NCI-H1105 treated with DMSO at 0.1 percent for 48 hours (cell line): ENCODE measurements at places on chromosomes 3 and 15.

- no peak for DNase-seq
Observed at GRCh38 chr15:88701561-88702095, 62.8 kb downstream of the ISG20 start.

DNA sequence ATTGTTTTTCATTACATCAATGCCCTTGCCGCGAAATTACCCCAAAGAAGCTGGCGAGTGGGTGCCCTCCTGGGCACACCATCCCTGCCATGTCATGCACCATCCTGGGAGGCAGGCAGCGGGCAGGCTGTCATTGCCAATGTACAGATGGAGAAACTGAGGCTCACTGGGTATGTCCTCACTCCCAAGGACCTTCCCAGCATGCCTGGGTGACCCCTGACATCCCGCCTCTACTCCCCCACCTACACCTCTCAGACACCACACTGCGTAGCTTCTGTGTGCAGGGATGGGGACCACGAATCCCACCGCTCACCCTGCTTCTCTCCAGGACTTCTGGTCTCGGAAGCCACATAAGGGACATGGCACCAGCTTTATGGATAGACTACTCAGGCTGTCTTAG lies 41.0 kb upstream of the SLC41A3 start:
- no peak for DNase-seq

DNA sequence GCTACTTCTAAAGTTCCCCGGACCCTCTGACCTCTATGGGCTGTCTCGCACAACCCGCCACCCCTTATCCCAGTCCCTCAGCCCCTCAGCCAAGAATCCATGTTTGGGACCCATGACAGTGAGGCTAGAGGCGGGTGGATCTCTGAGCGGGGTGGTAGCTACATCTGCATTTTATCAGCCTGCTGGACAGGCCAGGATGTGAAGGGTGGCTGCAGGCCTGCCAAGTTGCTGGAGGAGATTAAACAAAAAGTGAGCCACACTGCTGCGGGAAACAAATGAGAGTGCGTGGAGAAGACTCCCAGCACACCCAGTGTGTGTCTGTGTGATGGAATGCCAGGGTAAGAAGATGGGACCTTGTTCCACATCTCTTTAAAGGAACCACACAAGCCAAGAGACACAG lies 51.1 kb upstream of the SPATA12 start:
- DNase-seq = no peak

DNA sequence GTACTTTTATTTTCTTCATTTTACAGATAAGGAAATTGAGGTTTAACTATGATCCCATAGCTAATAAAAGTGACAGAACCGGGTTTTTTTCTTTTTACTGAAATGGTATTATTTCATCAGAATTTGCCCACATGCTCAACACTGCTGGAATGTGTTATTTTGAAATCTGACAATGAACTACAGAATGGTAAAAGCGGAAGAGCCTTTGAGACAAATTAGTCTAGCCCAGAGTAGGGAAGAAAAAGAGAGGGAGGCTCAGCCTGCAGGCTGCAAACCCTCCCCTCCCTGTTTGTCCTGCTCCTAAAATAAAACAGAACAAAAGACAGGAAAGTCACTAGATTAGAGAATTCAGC lies 100.3 kb upstream of the LIPC start:
- no peak for DNase-seq

DNA sequence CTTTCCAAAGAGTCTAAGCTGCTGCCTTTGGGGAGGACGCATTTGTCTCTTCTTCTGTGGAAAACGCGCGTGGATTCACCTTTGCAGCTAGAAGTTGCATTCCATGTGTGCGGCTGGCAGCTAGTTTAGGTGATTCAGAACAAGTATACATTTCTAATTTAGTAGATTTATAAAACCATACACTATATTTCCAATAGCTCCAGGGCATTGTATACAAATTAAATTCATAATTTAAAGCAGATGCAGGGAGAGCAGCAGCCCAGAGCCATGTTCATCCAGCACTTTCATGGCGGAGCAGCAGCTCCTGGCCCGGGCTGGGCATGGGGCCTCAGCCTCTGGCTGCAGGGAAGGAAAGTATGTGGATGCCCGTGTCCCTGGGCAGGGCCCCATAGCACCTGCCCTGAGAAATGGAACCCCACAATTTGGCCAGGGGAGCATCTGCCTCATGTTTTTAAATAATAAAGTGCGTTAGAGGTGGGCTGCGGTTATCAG lies 42.8 kb upstream of the SEC22A start:
- DNase-seq = no peak

DNA sequence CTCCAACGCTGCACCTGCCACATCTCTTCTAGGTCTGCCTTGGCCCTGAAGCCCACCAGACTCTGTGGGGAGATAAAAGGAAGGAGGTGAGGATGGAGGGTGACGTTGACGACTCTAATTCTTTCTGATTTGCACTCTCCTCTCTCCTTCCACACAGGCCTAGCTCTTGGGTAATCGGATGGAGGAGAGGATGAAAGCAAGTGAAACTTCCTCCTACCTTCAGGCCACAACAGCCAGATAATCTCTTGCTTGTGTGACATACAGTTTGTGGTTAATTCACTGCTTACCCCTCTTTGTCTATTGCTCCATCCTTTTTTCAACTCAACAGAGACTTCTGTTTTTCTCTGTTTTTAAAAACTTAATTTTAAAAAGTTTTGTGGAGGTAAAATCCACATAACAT lies 208.1 kb downstream of the SV2B start:
- DNase-seq = no peak

DNA sequence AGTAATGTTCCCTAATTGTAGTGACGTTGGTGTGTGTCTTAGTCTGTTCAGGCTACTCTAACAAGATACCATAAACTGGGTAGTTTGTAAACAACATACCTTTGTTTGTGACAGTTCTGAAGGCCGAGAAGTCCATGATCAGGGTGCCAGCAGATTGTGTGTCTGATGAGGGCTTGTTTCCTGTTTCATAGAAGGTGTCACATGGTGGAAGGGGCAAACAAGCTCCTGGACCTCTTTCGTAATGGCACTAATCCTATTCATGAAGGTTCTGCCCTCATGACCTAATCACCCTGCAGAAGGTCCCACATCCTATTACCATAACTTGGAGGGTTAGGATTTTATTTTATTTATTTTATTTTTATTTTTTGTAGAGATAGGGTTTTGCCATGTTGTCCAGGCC lies 11.1 kb downstream of the ATXN7 start:
- no peak for DNase-seq

GRCh38 chr3:179292450-179292849 lies 30.4 kb upstream of the ZNF639 start:
- no peak for DNase-seq

- no peak for DNase-seq
Observed at GRCh38 chr15:52796228-52796521, 6.0 kb upstream of the ONECUT1 start.

GRCh38 chr15:92243227-92243626 lies 150.5 kb upstream of the ST8SIA2 start:
- DNase-seq = no peak

DNA sequence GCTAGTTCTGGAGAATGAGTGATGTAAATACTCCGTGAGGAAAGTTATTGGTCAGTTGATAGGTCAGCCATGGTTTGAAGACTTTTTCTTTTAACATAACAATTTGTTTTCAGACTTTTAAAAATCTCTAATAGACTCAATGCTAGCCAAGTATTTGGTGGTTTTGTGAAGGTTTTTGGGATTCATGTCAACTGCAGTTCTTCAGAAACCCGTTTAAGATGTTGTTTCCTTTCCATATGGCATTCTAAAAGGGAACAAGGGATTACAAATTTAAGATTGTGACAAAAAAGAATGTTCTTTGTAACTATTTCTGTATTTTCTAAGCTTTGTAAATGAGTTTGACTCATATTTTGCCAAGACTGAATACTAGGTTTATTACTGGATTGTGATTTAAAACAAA lies 281.7 kb upstream of the COL8A1 start:
- no peak for DNase-seq

DNA sequence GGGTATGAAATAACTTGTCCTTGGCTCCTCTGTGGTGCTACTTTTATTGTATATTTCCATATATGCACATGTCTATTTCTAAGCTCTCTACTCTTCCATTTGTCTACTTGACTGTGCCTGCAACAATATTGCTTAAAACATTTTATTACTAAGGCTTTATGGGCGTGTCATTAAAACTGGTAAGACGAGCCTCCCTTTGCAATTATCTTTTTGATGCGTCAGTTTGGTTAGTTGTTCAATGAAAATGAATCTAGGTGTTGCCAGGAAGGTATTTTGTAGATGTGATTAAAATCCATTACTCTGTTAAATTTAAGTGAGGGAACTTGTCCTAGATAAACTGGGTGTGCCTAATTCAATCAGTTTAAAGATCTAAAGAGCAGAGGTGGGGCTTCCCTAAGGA lies 12.9 kb upstream of the TRA2B start:
- DNase-seq = no peak

DNA sequence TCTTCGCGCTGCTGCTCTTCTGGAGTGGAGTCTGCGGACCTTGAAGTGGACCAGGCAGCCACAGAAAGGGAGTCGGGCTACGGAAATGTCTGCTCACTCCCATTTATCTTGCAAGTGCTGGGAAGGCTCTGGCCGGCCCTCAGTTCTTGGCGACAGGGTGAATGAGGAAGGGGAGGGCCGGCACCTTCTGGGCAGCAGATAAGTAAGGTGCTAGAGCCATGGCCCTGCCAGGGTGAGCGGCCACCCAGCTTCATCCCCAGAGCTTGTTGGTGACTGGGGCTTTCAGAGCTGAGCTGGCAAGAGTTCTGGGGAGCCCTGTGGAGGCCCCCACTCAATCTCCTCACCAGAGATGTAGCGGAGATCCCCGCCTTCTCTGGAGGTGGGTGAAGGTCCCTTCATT lies 103.5 kb downstream of the ASB7 start:
- DNase-seq = no peak

DNA sequence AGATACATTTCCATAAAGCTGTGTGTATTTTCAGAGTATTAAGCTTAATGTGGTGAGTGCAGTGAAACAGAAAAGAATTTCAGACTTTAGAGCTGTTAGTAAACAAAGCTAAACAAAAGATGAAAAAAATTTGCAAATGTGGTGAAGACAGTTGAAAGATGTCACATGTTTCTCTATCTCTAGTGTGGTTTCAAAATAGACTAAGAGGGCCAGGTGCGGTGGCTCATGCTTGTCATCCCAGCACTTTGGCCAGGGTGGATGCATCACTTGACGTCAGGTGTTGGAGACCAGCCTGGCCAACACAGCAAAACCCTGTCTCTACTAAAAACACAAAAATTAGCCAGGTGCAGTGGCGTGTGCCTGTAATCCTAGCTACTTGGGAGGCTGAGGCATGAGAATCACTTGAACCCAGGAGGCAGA lies 466.0 kb upstream of the NR2F2 start:
- DNase-seq = no peak

GRCh38 chr15:59904450-59905135 lies 99.5 kb upstream of the FOXB1 start:
- DNase-seq = no peak

DNA sequence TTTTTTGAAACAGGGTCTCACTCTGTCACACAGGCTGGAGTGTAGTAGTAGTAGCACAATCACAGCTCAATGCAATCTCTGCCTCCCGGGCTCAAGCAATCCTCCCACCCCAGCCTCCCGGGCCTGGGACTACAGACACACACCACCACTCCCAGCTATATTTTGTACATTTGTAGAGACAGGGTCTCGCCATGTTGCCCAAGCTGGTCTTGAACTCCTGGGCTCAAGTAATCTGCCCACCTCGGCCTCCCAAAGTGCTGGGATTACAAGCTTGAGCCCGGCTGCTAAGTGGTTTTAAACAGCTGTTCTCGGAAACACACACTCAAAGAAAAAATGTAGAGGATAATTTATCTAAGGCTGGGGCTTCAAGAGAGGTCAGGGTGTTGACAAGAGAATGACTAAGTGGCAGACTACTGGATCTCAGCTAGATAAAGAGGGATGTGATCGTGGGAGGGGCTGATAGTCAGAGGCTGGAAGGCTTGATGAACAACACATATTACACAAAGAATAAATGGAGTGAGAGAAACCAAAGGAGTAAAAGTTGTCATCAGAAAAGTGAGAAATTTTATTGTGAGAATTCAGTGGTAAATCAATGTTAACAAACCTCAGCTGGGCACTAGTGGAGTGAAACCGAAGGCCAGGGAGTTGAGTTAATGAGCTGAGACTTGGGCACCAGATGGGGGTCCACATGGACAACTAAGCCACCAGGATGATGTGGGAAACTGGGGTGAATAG lies 6.7 kb downstream of the CCR5AS start:
- no peak for DNase-seq

DNA sequence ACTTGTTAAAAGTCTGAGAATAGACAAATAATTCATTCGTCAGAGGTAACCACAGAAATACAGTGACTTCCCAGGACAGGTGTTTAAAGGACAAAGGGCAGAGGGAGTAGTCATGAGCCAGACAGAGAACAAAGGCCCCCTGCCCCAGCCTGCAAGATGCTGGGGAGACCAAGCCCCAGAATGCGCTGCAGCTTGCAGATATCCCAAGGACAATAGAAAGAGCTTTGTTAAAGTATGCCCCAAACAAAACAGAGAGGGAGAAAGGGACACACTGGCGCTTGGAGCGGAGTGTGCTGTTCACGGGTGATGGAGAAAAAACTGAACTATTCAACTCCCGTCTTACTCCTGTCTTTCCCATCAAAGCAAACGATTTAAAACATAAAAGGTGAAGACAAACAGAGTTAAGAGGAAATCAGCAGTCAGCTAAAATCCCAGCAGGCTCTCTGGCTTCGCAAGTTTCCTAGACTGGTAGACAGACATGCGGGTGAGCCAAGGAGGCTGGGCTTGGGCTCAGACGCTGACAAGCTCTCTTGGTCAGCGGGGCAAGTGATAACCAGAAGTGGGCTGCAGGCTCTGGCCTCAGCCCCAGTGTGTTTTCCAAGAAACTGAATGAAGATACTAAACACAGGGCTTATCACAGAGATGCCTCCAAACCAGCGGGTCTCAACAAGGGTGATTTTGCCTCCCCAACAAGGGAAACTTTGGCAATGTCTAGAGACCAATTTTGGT lies 130.1 kb downstream of the UACA start:
- no peak for DNase-seq

DNA sequence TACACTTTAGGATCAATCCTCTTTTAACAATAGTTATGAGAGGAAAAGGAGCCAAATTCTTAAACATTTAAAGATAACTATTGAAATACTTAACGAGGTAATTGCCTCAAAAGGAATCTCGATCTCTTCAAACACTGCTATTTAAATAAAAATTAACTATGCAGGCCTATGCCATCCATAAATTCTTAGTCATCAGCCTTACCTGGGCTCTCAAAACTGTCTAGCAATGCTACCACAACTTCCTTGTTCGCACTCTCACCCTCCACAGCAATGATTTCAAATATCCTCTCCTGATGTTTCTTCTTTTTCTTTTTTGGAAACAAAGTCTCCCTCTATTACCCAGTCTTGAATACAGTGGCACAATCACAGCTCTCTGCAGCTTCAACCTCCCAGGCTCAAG lies 12.3 kb downstream of the ETFA start:
- DNase-seq = no peak

GRCh38 chr3:127585163-127585812 lies 5.2 kb downstream of the TPRA1 start:
- no peak for DNase-seq

DNA sequence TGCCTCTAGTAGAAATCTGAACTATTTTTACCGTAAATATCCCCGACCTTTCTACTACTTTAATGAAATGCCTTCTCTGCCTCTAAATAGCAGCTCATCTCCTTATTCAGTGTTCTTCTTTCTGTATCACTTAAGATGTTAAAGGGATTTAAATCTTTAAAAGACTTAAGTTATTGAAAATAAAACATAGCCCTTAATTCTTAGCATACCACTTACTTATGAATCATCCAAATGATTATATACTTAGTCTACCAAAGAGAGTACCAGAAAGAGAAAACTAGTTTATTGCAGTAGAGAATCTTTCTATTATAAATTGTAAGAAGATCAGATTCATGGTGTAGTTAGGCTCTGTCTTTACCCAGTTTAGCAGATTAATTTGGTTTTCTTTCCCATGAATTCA lies 802.0 kb downstream of the TBL1XR1 start:
- DNase-seq = no peak
